Activated CD4-positive, alpha-beta T cell treated with anti-CD3 and anti-CD28 coated beads for 4 hours (primary cell): ENCODE measurements at places on chromosomes 7 and 10.

- no peak for DNase-seq
Observed at GRCh38 chr10:133358162-133358924, 524 bp upstream of the FUOM start.

DNA sequence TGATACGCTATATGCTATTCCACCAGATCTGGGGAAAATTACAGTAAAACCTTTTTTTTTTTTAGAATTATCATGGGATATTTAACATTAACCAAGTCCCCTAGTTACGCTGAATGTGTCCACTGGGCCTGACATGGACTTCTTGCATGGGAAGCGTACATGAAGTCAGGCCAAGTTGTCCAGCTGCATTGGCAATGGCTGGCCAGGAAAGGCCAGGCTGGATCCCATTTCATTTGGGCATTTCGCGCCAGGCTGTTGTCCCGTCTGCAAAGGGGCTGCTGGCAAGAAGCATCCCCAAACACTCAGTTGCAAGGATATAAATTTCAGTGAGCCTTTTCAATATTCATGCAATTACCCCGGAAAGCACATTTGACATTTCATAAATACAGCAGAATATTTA is 933.3 kb downstream of the GRID1 start:
- DNase-seq, result no peak

GRCh38 chr10:61100887-61101286 is 156.9 kb upstream of the RHOBTB1 start:
- DNase-seq, result no peak

DNA sequence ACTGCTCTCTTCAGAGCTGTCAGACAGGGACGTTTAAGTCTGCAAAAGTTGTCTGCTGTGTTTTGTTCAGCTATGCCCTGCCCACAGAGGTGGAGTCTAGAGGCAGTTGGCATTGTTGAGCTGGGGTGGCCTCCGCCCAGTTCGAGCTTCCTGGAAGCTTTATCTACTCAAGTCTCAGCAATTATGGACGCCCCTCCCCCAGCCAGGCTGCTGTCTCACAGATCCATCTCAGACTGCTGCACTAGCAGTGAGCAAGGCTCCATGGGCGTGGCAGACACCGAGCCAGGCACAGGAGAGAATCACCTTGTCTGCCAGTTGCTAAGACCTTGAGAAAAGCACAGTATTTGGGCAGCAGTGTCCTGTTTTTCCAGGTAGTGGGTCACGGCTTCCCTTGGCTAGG is 98.1 kb downstream of the SDHAF3 start:
- no peak for DNase-seq

DNA sequence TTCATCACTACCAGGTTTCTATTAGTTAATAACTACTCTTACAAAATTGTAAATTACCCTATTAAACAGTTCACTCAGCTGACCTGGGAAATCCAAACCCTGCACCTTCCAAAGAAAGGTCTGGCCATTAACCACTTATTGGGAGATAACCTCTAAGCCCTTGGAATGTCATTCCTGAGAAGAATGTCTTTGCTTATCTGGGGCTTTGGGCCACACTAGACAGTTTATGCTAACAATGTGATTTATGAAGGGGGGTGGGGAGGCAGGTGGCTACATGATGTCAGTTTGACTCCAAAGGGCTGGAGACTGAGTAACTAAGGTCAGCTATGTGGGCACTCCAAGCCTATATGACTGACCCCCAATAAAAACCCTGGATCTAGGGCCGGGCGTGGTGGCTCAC is 50.7 kb downstream of the AKR1D1 start:
- no peak for DNase-seq
